ENCODE measurements at places on chromosomes 4 and X.
A peak's percentile ranks its signal among the peaks of the same experiment; 100 is the strongest.

DNA sequence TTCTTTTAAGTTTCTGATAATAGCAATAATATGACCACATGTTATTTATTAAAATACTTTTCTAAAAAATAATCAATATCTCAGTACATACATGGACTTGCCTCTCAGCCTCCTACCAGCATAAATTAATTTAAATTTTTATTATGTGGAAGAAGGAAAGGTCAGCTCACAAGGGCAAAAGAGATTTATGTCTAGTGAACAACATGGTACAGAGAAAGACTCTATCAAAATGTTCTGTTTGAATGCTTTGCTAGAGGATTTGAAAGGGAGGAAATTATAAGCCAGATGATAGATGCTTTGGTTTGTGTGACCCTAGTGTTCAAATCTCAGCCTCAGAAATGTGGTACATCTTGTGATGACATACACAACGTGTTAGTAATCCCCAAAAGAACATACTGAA, 94.3 kb downstream of the DKK2 start:
- DNase-seq: no peak

GRCh38 chrX:97326456-97326855, 442.7 kb downstream of the RPA4 start:
- DNase-seq: no peak

- no peak for DNase-seq
These were observed 26.2 kb downstream of the JADE1 start for GRCh38 chr4:128835498-128836222.

DNA sequence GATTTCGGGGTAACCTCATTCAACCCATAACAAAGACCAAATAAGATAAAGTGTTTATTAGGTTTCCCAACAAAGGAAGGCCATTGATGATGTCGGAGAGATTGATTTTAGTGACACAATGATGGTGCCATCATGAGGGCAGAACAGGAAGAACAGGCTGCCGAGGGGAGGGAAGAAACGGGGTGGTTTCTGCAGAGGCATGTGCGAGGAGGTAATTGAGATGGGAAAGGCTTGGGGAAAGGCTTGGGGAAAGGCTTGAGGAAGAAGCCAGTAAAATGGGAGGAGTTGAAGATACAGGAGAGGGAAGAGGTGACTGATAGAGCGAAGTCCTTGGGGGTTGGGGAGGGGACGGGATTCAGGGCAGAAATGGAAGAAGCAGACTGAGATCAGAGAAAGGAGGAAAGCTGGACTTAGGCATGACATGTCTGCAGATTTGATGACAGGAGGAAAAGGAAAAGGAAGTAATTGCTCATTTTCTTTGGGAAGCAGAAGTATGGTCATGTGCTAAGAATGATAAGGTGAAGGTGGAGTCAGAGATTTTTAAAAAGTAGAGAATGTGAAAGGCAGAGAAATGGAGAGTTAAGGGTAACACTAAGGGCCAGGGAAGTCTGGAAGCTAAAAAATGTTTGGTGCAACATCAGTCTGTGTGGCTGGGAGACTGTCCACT, 6.0 kb downstream of the HPSE start:
- no peak for DNase-seq

DNA sequence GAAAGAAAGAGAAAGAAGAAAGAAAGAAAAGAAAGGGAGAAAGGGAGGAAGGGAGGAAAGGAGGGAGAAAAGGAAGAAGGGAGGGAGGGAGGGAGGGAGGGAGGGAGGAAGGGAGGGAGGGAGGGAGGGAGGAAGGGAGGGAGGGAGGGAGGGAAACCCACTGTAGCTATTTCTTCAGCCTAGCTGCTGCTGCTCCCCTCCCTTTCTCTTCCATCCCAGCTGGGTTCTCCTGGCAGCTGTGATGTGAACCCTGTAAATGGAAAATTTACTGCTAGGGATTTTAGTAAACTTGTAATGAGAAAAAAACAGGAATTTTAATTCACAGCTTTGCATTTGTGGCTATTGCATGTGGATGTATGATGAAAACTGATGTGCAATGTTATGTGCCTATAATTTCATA, 8.0 kb downstream of the NR0B1 start:
- DNase-seq: no peak

- DNase-seq: no peak
These were observed 14.6 kb upstream of the NDST4 start for GRCh38 chr4:115128037-115128436.

DNA sequence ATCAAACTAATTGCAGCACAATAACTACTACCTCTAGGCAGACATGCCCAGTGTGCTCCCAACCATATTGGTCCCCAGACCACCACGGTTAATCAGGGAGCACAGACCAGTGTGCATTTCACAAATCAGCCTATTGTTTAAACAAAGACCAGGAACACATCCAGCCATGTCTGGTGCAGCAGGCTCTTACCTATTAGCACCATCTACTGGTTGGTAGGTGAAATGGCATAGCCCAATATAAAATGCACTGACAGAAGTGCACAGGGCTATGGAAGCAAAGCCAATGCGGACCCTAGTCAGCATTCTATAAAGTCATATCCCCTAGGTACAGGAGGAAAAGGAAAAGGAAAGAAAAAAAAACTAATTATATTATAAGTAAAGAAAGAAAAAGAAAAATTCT, 15.5 kb upstream of the CYLC1 start:
- peak; percentile 37 for DNase-seq

- peak; percentile 38 for DNase-seq
These were observed 347.2 kb upstream of the DDX53 start for GRCh38 chrX:22652596-22652995.

All from HEK293T (cell line).